ENCODE measurements at places on chromosomes 5 and 9.

DNA sequence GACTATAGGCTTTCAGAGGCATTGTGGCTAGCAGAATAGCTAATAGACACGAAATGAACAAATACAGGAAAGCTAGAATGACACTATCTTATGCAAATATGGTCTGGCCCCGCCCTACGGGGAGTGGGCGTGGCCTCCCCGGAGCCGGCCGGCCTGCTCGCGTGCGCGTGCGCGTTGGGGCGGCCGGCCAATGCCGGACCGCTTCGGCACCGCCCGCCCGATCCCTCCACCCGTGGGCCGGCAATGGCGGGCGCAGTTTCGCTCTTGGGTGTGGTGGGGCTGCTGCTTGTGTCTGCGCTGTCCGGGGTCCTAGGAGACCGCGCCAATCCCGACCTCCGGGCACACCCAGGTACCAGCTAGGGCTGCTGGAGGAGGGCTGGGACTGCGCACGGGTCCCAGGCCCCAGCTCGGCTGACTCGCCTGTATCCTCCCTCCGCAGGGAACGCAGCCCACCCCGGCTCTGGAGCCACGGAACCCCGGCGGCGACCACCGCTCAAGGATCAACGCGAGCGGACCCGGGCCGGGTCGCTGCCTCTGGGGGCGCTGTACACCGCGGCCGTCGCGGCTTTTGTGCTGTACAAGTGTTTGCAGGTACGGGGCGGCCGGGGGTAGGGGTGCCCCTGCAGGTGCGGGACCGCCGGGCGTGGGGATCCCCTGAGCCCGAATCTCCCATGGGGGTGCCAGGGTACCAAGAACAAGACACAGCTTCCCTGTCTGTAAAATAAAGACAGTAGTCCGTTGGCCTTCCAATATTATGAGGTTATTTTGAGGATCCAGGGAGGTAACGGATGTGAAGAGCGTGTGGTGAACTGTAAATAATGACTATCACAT is at the start of gene CCDC107:
Gene CCDC107 (plus strand): TSS at position 156 of the 831 bp plus-strand sequence. CDS start 88 bp downstream, at position 244.
- DNase-seq, result no peak

DNA sequence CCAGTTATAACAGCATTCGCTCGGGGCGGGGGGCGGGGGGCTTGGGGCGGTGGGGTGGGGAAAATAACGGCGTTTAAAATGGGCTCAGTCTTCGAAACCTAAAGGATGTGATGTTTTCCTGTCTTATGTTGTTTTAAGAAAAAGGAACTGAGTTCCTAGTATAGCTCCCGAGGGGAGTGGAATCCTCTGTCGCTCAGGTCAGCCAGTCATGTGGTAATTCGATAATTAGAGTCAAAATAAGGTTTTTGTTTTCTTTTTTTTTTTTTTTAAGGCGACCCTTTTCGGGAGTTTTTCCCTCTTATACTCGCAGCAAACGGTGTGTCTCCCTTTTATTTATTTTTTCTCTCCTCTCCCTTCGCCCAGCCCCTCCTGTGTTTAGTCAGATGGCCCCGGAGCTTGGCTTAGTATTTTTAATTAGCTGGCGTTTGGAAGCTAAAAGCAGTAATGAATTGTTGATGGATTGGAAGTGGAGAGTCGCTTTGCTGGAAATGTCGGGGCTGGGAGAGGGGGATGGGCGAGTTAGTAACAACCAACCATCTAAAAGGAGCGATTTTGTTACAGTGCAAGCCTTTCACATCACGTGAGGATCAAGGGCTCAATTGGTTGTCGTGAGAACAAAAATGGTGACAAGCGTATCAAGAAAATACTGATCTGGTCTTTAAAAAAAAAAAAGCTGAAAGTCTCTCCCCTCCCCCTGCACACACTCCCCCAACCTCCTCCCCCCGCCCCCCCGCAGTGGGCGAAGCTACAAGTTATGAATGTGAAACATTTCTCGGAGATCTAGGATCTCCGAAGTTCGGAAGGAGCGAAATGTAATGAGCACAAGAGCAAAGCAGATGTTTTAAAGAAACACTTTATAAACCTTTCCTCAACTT is 714 bp upstream of the ZNF608 start:
- DNase-seq, result no peak

DNA sequence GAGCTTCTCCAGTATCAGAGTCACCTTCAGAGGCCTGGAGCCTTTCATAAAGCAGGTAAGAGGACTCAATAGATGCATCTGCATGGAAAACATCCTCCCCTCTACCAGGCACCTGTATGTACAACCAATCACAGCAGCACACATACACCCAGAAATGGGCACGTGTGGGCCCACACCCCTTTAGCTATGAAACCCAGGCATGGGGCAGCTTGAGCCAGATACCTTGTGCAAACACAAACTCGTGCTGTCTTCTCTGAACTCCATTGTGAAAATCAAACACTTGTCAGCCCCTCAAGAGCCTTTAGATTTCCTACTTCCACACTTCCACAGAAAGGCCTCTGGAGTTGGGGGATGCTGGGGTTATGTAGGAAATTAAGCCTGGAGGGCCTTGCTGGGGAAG is 1.1 kb upstream of the CSF2 start:
- DNase-seq, result no peak

DNA sequence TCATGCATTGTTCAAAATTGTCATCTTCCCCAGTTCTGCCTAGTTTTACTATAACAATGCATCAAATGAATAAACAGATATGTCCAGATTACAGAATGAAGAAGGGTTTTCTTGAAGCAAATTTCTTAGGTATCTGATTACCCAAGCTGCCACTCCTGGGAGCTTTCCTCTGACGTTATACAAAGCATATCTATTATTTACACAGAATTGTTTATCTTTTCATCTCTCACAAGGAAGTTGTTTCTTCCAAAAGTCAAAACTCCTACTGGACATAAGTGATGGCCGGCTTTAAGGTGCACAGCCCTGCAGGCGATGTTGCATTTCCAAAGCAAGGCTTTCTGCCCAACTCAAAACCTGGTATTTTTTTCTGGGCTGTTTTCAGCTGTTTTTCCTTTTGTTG is 73.4 kb upstream of the ANKH start:
- DNase-seq, result no peak

DNA sequence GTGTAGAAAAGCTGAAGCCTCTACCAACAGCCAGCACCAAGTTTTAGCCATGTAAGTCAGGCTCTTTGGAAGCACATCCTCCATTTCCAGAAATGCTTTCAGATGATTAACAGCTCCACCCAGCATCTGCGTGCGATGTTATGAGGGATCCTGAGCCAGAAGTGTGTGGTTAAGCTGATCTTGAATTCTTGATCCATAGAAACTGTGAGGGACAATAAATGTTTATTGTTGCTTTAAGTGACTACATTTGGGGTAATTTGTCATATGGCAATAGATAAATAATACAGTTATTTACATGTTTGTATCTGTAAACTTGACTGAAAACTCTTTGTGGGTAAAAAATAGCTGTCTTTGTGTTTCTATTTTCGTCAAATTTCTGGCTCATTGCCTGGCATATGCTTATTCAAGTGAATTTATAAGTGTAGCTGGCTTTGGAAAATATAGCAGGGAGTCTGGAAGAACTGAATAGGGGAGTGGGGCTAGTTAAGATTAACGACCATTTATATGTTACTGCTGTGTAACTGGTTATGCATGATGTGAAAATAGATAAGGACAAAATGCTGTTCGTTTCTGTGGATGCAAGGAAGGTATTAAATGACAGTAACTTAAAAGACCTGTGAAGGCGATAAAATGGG is 234.1 kb downstream of the LRRC70 start:
- no peak for DNase-seq

DNA sequence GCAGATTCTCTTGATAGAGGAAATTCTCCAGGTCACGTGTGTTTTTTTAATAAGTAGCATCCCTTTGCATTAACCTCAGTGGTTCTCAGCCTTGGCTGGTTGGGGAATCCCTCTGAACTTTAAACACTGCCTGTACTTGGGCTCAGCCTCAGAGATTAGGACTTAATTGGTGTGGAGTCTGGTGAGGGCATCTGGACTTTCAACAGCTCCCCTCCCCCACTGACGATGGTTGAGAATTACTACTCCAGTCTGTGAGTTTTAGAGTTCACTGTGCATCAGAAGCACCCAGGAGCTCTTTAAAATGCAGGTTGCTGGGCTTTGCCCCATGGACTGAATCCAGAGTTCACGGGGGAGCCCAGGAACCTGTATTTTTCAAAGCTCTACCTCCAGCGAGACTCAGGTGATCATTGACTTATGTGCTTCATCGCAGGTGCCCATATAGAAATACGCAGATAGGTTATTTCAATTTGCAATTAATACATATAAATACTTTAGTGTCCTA is 71.4 kb downstream of the DAPK1 start:
- DNase-seq, result no peak

GRCh38 chr5:90547072-90547536 is 11.5 kb upstream of the ADGRV1 start:
- no peak for DNase-seq

DNA sequence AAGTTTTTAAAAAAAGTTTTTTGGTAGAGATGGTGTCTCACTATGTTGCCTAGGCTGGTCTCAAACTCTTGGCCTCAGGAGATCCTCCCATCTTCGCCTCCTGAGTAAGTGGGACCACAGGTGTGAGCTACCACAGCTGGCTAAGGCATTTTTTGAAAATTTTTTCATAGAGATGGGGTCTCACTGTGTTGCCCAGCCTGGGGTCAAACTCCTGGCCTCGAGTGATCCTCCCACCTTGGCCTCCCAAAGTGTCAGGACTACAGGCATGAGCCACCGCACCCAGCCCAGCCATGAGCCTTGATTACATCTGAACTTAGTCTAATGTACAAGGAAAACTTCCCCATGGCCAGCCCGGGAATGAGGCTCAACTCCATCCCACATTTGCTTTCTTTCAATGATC is 77.5 kb upstream of the PCA3 start:
- no peak for DNase-seq

GRCh38 chr5:142977363-142978051 is 207.3 kb downstream of the ARHGAP26 start:
- DNase-seq, result no peak

DNA sequence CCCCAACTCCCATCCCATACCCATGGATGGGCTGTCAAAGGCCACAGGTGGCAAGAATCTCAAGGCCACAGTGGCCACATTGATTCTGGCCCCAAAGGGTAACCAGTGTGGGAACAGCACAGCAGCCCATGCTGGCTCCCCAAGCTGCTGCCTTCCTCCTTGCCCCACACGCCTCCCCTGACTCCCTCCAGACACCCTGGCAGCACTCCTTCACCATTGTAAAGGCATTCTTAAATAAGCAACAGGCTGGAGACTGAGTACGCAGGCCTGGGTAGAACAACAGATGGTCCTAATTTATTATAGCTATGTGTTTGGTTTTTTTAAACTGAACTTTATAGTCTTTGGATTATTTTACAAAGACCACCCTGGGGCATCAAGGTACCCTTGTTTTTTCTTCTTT is 158.8 kb downstream of the TSSK1B start:
- DNase-seq, result no peak

Measured in keratinocyte (primary cell).